Lung (tissue), 17 donors: ENCODE measurements at places on chromosomes 1 and 21. TPM values are rescaled to one million over a fixed set of nuclear protein-coding genes. Genes with fewer than 3 reads are reported as not detected.

KRTAP7-1 gene
- total RNA-seq = not detected

DNA sequence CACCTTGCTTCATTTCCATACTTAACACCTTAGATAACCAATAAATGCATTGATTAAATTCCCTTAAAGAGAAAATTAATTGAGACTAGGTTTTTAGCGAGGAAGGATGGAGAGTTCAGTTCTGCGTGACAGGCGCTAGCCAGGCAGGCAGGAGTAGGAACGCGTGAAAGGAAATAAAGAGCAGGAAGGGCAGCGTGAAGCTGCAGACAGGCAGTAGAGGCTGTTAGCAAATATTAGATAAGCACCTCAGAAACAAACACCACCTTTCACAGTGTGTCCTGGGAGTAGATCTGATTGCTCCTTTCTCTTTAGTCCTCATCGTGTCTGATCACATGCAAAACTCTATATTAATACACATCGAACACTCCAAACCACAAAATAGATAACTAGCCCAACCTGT lies 282.7 kb upstream of the ADGRL2 start:
- no peak overlapping the region for H3K27ac ChIP-seq
- H3K36me3 ChIP-seq = no peaks in the 10 kb centered on the region
- H3K4me3 ChIP-seq = no peak overlapping the region

DNA sequence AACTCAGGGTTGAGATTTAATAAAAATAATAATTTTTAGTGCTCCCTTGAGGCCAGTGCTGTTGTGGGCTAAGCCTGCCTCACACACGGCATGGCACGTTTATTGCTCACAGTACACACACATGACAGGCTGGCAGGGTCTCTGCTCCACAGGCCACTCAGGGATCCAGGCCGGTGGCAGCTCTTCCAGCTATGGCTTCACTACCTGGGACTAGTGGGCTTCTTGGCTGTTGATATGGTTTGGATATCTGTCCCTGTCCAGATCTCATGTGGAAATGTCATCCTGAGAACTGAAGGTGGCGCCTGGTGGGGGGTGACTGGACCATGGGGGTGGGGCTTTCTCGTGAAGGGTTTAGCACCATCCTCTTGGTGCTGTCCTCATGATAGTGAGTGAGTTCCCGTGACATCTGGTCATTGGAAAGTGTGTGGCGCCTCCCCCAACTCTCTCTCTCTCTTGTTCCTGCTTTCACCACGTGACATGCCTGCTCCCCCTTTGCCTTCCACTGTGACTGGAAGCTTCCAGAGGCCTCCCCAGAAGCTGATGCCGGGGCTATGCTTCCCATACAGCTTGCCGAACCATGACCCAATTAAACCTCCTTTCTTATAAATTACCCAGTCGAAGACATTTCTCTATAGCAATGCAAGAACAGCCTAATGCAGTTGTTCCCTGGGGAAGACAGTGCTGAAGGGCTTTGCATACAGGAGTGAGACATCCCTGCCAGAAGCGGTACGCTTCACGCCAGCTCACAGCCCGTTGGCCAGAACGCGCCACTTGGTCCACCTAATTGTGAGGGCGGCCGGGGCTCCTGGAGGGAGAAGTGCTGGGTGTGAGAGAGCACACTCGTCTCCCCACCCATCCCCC lies 226.9 kb upstream of the C1orf174 start:
- DNase-seq = no peak
- no peaks in the 10 kb centered on the region for H3K36me3 ChIP-seq
- H3K4me1 ChIP-seq = no peaks in the 10 kb centered on the region

- H3K27ac ChIP-seq = no peak overlapping the region
- H3K4me1 ChIP-seq = no peaks in the 10 kb centered on the region
- DNase-seq = no peak
- no peaks in the 10 kb centered on the region for H3K27me3 ChIP-seq
- no peaks in the 10 kb centered on the region for H3K36me3 ChIP-seq
Measured at GRCh38 chr1:83561346-83561745, 437.6 kb downstream of the TTLL7 start.

- H3K4me3 ChIP-seq = no peak overlapping the region
- H3K4me1 ChIP-seq = no peaks in the 10 kb centered on the region
Measured at GRCh38 chr1:241870336-241870735, 22.3 kb downstream of the EXO1 start.

DNA sequence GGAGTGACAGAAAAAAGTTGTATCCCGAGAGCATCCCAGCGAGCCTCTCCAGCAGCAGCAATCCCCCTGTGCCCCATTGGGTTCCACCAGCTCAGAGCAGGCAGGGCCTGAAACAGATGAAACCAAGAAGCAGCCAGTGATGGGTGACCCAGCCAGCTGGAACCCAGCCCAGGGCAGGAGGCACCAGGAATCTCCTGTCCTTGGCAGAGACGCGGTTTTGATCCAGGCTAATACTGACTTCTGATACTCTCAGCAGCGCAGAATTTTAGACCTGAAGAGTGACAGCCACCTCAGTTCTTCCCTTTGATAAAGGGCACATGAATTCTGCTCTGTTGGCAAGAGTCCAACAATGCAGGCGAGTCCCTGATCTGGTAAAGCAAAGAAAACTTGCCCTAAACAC lies 11.4 kb upstream of the OLIG1 start:
- no peak overlapping the region for H3K27ac ChIP-seq
- DNase-seq = no peak
- no peaks in the 10 kb centered on the region for H3K4me1 ChIP-seq
- no peak overlapping the region for H3K4me3 ChIP-seq
- peaks cover 57% of the 10 kb centered on the region for H3K27me3 ChIP-seq

CTSE gene
- total RNA-seq = 14.6 TPM
